ENCODE measurements at places on chromosomes 2 and 18. TPM values are rescaled to one million over a fixed set of nuclear protein-coding genes. Genes with fewer than 3 reads are reported as not detected.

DNA sequence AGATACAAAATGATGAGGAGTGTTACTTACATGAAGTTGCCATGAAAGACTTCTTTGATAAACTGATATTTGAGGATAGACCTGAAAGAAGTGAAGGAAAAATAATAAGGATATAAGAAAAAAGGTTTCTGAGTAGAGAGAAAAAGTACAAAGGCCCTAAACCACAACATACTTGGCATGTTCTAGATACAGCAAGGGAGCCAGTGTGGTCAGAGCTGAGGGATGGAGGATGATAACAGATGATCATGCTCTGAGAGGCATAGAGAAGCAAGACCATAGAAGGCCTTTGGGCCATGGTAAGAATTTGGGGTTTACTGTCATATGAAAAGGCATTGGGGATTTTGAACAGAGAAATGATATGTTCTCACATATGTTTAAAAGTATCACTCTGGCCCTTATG, 424.1 kb upstream of the CHST9 start:
- no peak for DNase-seq

Gene PEX13
- 17.4 TPM for total RNA-seq

DNA sequence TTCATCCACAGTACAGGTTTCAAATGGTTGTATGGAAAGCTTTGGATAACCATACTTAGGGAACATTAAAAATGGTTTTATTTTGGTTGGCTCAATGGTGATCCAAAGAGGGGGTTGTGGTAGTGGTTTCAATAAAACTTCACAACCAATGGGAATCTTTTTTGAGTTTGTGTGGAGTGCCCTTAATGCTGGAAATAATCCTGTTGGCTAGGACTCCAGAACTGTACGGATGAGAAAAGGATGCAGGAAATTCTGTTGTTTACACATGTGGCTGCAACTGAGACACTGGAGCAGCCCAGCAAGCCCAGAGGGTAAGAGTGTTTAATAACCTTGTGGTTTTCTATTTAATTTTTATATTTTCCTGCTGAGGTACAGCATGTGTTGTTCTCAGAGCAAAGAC, at the start of gene CCDC102B:
Gene CCDC102B (plus strand): TSS at position 210 of the 400 bp plus-strand sequence. CDS start 38,684 bp downstream, outside the sequence.
- no peak for DNase-seq

Gene PLGLB1
- total RNA-seq, result 12.2 TPM

DNA sequence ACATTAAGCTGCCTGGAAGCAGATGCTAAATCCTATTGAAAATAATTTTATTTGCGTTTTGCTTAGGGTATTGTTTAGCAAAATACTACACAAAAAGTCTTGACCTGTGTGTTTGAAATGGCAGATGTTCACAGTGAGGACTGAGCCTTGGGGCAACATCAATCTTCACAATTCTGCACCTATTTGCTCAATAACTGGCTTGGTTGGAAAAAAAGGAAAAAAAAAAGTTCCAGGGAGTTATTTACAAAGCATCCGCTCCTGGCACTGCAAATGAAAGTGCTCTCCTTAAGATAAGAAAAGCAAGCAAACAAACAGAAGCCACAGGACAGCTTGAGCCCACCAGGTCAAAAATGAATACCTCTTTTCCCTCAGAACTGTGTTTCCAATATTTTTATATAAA, 77.7 kb downstream of the MAP2 start:
- no peak for DNase-seq

DNA sequence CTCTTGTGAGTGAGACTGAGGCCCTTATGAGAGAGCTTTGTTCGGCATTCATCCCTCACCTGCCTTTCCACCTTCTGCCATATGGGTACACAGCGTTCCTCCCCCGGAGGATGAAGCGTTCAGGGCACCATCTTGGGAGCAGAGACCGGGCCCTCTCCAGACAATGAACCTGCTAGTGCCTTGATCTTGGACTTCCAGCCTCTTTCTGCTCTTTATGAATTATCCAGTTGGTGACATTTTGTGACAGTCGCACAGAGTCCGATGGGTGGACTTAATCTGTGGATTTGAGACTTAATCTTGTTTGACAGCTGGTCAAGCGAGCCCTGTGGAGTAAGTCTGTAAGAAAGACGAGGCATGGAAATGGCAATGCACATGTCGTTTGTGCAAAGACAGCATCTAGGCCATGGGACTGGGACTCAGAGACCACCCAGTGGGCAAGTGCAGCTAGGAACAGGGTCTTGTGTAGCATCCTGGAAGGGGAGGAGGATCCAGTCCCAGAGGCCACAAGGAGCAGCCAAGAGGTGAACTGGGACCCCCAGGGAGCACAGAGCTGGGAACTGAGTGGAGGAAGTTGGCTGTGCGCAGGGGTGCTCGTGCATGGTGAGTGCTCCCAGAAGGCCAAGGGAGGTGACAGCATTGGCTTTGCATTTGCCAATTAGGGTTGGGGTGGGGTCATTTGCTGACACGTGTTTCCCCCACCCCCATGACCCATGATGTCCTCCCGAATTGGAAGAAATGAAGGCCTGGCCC, 69.5 kb upstream of the HDAC4 start:
- no peak for DNase-seq

DNA sequence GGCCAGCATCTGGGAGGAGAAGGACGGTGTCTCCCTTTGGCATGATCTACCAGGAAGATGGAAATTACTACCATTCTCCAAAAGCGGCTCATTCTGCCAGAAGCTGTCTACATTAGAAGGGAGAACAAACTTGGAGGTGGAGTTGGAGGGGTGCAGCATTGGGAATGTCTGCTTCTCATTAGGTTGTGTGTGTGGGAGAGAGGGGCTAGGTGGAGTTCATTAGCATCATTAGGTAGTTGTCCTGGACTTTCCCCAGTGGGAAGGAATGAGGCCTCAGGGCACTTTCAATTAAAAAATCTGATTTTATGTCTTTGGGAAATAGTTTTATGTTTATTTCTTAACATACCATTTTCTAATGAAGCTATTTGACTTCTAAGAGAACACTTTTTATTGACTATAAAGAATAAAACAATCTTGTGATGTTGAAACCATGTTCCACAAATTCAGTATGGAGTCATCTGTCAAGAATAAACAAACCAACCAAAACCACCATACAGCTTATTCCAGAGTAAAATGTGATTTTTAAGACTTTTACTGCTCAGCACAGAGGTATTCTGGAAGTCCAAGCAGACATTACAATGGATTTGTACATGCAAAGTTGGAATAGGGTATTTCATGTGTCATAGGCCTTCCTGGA, 60.6 kb downstream of the VAPA start:
- DNase-seq, result no peak

DNA sequence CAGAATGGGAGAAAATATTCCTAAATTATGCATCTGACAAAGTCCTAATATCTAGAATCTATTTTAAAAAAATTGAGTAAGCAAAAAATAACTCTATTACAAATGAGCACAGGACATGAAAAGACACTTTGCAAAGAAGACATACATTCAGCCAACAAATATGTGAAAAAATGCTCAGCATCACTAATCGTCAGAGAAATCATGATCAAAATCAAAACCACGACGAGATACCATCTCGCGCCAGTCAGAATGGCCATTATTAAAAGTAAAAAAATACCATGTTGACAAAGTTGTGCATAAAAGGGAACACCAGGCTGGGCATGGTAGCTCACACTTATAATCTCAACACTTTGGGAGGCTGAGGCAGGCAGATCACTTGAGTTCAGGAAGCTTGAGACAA, 63.5 kb downstream of the EVA1A start:
- DNase-seq, result no peak

Gene ZDBF2
- total RNA-seq, result 1.9 TPM

Gene BABAM2
- 40.8 TPM for total RNA-seq

Gene ACVR1C
- not detected for total RNA-seq

GRCh38 chr2:226411727-226412360, 387.8 kb downstream of the IRS1 start:
- DNase-seq, result no peak

DNA sequence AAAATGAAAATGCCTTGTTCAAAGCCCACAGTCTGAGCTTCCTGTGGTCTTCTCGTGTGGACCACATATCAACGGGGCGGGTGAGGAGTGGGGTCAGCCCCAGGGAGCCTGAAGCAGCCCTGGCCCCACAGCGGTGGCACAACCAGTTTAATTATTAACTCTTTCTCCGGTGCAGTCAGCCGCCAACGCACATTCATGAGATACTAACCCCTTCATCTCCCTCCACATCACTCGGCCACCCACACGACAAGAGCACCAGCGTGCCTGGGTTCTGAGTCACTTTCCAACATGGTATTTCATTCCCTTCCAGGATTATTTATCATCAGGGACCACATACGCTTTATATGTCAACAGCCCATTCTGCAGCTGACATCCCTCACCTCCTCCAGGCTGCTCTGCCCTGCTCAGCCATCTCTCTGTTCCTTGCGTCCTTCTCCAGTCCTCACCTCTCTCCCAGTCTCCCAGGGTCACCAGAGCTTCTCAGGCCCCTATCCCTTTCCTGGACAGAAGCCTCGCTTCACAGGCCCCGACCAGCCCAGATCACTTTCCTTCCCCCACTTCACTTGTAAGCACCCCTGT, 48.0 kb upstream of the ID2 start:
- DNase-seq, result no peak

DNA sequence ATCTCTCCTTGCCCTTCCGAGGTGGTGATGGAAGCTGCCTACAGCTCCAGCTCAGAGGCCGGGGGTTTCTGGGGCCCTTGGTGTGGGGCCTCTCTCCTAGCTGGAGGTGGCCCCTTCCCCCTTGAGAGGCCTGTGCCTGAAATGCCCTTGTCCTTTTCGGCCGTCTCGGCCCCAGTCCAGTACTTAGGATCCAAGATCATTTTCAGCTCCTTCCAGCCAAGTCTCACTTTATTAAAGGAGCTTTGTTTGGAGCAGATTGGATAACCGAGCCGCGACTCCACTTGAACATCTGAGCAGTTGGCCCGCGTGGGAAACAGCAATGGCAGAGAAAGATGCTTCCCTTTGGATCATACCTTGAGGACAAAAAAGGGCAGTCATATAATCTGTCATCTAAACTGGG, 125.0 kb downstream of the NEDD4L start:
- no peak for DNase-seq

GRCh38 chr2:15800495-15801329, 139.6 kb upstream of the MYCN start:
- no peak for DNase-seq

GRCh38 chr18:44356566-44357157, 324.0 kb upstream of the SETBP1 start:
- no peak for DNase-seq

DNA sequence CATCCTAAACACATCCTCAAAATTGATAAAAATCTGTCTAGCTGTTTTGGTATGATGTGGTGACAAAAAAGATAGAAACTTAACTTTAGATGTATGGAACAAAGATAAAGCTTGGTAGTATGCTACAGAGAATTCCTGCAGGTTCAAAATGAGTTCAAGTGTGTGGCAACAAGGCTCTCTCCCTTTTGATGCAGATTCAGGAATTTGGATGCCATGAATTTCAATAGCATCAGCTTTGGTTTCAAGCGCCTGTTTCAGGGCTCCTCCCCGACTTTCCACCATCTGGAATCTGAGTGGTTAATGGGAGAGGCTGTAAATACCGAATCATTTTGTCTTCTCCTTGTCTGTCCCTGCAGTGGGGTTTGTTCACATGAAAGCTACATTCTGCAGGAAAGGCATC, 180.6 kb downstream of the MTX2 start:
- no peak for DNase-seq

GRCh38 chr2:126889496-126890135, 9.1 kb upstream of the TEX51 start:
- no peak for DNase-seq

- DNase-seq, result peak; percentile 78
Observed at GRCh38 chr2:86072271-86072858, 33.3 kb downstream of the POLR1A start.

Gene TDRD15
- not detected for total RNA-seq

DNA sequence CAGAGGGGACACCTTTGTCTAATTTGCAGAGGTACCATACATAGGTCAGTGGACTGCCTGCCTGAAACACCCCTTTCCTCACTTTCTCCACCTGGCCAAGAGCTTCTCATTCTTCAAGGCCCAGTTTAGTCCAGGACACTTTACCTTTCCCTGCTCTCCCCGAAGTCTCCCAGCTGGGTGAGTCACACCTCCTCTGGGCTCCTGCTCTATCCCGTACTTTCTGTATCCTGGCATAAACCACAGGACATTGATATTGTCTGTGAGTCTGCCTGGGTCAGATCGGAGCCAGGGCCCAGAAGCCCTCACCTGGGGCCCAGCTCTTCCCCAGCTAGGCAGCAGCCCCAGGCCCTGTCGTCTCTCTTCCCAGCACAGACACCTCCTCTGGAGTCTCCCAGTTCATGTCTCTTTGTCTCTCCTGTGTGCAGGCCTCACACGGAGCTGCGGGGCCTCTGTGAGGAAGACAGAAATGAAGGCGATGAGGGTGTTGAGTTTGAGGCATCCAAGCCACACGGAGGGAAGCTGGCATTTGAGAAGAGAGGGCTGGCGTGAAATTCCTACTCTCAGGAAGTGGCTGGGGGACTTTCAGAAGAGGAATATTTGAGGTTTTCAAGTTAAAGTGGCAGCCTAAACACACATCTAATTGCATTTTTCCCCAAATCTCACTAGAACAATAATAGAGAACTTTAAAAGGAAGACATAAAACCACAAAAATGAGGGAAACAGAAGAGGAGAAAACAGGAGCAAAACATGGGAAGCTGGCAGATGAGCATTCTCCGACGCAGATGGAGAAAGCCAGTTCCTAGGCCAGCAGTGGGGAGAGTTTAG, 79.6 kb upstream of the LAPTM4A start:
- no peak for DNase-seq

Gene CENPA
- total RNA-seq, result 21.1 TPM

DNA sequence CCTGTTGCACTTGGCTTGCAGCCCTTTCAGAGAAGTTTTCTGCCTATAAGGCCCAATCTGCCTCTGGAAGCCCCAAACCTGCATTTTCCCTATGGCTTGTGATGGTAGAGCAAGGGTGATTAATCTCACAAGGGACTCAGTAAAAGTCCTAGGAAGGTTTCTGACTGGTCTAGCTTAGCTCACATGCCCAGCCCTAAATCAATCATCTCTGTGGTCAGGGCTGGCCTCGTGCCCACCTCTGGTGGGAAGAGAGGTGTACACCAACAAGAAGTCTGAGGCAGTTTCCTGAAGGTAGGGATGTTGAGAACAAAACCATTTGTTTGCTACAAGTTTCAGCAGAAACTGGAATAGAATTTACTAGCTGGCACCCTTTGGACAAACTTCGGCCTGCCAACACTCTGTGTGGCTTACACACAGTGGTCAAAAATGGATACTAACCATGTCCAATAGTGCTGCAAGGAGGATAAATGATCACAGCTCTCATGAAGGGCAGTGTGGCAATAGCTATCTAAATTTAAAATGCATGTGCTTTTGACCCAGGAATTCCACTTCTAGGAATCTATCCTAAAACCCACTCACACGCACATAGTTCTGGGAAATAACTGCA, 96.4 kb downstream of the EN1 start:
- DNase-seq, result no peak

Gene CFAP221
- total RNA-seq, result 0.72 TPM

- DNase-seq, result no peak
Observed at GRCh38 chr2:147182260-147182659, 662.6 kb upstream of the ACVR2A start.

- DNase-seq, result no peak
Observed at GRCh38 chr18:31512203-31512764, 14.3 kb downstream of the DSG2 start.

Gene COL6A3
- not detected for total RNA-seq

DNA sequence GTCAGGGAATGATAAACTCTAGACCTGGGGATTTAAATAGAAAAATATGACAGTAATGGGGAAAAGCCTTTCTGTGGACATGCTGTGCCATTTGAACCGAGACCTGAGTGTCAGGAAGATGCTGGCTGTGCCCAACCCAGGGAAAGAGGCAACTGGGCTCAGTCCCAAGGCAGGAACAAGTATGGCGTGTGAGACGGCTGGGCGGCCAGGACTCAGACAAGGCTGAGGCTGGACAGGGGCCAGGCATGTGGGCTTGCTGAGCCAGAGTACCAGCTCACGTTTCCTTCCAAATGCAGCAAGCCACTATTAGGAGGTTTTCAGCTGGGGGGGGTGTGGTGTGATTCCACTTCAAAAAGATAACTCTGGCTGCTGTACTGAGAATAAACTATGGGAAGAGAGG, 92.4 kb downstream of the INPP5D start:
- no peak for DNase-seq

Measured in Karpas-422 (cell line).